Activated naive CD4-positive, alpha-beta T cell treated with anti-CD3 and anti-CD28 coated beads, Interleukin-2, amount 50 U/mL, for 72 hours (primary cell): ENCODE measurements at places on chromosomes 2 and 18. TPM values are rescaled to one million over a fixed set of nuclear protein-coding genes. Genes with fewer than 3 reads are reported as not detected.

The IL18R1 gene
- 28.3 TPM for total RNA-seq

The MDH1B gene
- 0.36 TPM for total RNA-seq

The DNAJC5G gene
- total RNA-seq = not detected

The FAM210A gene
- 51.7 TPM for total RNA-seq

The SLC8A1 gene
- total RNA-seq = 0.43 TPM

The MATN3 gene
- not detected for total RNA-seq

The APCDD1 gene
- not detected for total RNA-seq

The CRYGD gene
- total RNA-seq = not detected

The DAPL1 gene
- total RNA-seq = not detected
